GM12864 (cell line): ENCODE measurements at places on chromosomes 16 and 17.

DNA sequence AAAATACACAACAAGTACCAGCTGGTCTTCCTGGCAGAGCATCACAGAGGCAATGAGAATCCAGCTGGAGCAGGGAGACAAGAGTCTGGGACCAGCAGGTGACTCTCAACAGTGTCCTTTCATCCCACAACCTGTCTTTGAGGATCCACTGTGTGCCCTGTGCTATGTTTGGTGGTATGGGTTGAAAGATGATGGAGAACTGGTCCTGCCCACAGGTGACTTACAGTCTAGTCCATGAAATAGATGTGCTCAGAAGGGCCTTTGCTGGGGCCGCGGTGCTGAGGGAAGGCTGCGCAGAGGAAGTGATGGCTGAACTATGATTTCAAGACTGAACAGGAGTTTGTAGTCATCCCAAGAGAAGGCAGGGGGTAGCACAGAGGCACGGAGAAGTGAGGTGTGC is 17.9 kb downstream of the WNT3 start:
- no peak for DNase-seq

DNA sequence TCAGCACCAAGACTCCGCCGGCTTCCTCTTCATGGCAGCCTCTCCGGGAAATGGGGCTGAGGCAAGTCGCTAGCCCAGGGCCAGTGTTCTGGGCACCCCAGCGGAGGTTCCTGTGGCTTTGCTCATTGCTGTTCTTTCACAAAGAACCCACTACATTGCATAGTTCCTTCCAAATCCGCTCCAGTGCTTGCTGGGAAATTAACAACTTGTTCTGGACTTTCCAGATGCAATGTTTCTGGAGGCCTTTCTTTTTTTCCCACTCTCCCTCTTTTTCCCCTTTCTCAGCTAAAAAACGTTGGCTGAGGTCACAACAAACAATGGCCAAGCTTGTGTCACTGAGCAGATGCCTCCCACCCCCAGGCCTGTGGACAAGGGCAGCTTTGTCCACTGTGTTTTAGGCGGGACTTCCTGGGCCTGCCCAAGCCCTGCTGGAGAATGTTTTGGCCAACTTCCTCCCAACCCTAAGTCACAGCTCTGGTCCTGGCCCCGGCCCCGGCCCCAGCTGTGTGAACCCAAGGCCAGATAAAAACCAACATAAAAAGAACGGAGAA is 131.5 kb upstream of the RCVRN start:
- DNase-seq, result no peak

DNA sequence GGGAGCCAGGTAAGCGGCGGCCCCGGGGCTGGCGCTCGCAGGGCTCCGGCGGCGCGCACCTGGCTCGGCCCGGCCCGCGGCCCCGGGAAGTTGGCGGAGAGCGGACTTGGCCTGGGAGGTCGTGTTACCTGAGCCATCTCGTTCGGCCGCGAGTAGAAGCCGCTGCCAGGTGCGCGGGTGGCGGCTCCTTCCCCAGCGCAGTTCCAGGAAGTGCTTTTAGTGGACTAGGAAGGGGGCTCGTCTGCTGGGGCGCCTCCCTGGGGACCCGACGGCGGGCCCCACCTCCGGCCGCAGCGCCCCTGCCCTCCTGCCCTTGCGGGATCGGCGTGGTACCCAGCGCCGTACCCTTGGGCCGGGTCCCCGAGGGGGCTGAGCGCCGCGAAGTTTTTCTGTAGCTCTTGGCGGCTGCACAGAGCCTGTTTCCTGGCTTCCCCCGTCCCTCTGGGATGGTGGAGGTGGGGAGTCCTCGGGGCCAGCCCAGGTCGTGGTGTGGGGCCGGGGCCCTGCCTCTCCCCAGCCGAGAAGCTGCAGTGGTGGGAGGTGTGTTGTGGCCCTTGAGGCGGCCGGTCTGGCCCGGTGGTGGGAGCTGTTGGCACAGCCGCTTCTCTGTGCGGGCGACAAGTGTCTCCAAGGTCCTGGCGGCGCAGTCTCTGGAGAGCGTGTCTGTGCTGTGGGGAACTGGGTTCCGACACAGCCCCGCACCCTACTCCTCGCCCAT is 96.9 kb downstream of the RAB11FIP4 start:
- DNase-seq, result no peak

GRCh38 chr17:73423806-73424205 is 112.0 kb upstream of the CDC42EP4 start:
- no peak for DNase-seq

- no peak for DNase-seq
These were observed 22.7 kb upstream of the ATP5MC1 start for GRCh38 chr17:48869821-48870318.

GRCh38 chr17:3896968-3897235 is 4.0 kb upstream of the CAMKK1 start:
- DNase-seq, result no peak

DNA sequence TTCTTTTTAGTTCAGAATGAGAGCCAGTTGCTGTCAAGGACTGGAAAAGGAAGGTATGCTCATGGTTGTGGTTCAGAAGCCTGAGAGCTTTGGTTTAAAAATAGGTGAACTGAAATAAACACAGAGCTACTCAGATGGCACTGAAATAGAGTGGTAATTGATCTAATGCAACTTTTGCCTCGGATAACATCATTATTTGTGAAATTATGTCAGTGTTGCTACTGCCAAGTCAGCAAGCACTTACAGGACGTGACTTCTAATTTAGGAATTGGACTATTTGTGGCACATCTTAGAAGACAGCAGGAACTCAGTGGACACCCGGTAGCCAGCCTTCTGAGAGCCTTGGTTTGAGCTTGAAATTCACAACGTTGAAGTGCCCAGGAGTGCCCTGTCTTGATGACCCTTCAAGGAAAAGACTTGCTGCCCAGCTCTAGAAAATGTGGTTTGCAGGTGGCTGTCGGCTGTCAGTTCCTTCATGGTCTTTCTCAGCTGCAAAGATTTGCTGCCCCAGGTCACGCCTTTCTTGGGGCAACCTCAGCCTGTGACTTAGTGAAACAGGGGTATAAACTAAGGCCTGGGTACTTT is 42.0 kb upstream of the XYLT1 start:
- no peak for DNase-seq

- peak; percentile 16 for DNase-seq
These were observed 40.4 kb downstream of the WSCD1 start for GRCh38 chr17:6110592-6110991.

GRCh38 chr16:79042886-79043285 is 557.7 kb downstream of the MAF start:
- DNase-seq, result no peak

- DNase-seq, result no peak
These were observed 95.5 kb downstream of the MRM3 start for GRCh38 chr17:877630-878029.

DNA sequence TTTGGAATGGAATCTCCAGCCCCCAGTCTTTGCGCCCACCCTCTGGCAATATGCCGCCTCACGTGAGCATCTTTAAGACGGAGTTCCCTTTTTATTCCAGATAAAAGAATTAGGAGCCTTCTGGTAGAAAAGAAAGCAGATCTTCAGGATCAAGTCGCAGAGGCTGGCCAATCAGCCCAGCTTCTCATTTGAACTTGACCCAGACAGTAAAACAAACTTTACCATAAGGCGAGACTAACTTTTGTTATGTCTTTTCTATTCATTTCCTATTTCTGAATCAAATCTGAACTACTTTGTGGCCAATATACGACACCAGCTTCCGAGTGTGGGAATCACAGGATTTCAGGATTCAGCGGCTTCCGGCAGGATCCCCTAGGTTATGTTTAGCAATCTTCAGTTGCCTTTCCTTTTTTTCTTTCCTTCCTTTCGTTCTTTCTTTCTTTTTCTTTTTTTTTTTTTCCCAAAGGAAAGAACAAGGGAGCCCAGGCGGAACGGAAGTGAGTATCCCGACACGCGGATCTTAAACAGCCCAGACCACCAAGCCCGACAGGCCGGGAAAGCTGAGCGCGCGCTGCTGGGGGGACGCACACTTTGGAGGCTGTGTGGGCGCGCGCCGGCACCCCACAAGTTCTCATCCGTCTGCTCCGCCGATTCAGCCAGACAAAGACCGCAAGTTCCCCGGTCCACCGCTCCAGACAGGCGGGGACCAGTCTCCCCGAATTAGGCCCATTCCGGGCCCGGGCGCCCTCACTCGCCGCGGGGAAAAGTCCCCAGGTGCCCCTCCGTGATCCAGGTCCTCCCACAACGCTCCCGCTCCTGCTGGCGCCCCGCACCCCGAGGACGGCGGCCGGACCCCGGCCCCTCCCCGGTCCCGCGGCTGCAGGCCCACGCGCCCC is 633 bp downstream of the TBC1D16 start:
- no peak for DNase-seq

- DNase-seq, result no peak
These were observed 477 bp downstream of the CENPV start for GRCh38 chr17:16352667-16353316.

DNA sequence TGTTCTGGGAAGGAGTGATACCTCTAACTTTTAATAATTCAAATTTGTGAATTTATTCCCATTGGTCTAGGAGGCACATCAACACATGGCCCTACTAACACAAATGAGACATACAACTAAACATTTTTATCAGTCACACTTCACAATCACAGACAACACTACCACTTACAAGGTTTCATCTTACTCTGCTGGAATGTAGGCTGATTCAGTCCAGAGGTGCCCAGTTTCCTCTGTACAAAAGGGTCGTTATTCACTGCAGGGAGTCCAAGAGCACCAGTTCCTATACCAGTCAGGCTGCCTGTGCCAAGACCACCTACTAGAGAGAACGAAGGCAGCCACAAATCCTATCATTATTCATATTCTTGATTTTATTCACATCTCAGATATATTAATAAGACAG is 41.4 kb downstream of the SETD6 start:
- no peak for DNase-seq

- DNase-seq, result no peak
These were observed 95.5 kb downstream of the SDK2 start for GRCh38 chr17:73548620-73549311.

- no peak for DNase-seq
These were observed 62.4 kb upstream of the NLK start for GRCh38 chr17:27980043-27980442.

- no peak for DNase-seq
These were observed 7.1 kb upstream of the HOXB9 start for GRCh38 chr17:48633266-48633677.

- DNase-seq, result no peak
These were observed 537.1 kb upstream of the EEF2KMT start for GRCh38 chr16:5634666-5635180.

DNA sequence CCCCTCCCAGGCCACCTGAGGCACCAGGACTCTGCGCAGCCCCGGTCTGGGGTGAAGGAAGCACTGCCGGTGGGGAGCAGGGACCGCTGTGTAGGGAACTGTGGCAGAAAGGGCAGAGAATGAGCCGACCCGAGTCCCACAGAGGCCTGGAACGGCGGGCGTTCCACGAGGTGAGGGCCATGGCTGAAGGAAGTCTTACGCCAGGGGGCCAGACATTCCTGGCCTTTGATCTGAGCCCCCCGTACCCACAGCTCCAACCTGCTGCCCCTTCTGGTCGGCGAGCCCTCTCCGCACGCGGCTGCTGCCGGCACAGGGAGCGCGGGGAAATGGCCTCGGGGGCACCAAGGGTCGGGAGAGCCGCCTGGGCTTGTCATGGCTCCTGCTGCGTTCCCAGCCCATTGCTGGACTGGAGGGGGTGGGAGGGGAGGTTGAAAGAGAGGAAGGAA is 1.4 kb upstream of the WNT3 start:
- DNase-seq, result no peak

DNA sequence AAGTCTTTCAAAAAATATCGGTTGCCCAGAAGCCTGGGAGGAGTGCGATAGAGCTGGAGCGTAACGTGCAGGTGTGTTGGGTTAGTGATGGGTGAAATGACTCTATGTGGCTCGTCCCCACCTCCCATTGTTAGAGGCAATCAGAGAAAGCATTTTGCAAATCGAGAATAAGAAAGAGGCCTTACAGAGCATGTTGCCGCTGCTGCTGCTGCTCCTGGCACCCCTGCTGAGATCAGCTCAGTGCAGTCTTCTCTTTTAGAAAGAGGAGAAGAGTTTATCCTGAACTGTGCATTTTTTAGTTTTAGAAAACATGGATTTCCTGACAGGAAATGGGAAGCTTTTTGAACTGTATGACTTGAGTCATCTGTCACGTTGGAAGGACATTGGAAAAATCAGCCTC is 774.5 kb upstream of the RBFOX1 start:
- DNase-seq, result no peak

GRCh38 chr17:35879773-35880654 is at the start of gene CCL5:
CCL5 (minus strand) TSS chr17:35880360.
- DNase-seq, result peak; percentile 79

DNA sequence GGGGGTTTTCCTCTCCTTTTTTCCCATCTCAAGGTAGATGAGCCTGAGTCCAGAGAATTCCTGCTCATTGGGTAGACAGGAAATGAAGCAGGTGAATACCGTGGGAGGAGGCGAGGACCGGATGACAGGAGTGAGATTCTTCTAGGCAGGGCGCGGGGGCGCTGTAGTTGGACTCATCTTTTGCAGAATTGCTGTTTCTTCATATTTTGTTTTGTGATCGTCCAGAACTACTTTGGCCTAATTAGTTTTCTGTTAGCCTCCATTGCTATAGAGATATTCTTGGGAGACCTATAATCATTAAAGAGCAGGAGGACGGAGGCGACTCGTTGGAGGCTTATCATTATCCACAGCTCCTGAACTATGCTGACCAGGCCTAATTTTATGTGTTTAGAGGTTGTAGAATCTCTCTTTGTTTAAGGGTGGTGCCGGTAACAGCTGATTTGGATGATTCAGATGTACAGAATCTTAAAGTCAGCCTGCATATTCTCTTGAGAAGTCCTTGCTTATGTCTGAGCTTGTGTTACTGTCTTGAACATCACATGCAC is 650 bp downstream of the ATP6V0A1 start:
- DNase-seq, result no peak

- no peak for DNase-seq
These were observed 3.7 kb downstream of the STARD3 start for GRCh38 chr17:39640591-39641031.

GRCh38 chr16:81286190-81286589 is 28.6 kb upstream of the GAN start:
- no peak for DNase-seq

DNA sequence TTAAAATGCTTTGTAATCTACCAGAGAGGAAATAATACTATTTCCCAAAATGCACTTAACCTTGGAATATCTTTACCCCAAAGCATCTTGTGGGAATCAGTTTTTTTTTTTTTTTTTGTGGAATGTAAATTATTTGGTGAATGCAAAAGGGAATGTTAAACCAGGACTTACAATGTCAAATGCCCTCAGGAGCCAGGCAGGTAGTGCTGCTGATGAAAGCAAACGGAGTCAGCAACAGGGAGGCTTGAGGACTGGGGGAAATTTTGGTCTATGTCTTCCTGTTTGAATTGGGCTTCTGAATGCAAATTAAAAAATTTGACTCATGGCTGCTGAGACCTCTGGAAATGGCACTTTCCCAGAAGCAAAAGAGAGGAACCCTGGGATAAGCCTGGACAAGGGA is 96.5 kb upstream of the NLRP1 start:
- DNase-seq, result no peak

DNA sequence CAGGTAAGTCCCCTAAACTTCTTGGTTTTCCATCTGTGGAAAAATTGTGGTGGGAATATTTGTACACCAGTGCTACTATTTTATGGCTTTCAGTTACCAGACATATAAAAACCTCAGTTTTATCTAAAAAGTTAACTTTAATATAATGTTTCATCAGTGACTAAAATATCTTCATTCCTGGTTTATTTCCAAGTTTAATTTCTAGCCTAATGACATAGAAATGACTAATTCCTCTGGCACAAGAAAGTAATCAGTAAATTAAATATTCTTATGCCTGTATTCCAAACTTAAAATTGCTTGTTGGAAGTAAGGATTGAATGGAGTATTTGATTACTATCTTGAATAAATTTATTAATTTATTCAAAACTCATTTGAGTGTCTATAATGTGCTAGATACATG is 757.0 kb downstream of the CDH11 start:
- no peak for DNase-seq
